Activated naive CD4-positive, alpha-beta T cell treated with anti-CD3 and anti-CD28 coated beads for 36 hours (primary cell): ENCODE measurements at places on chromosomes 6 and 20. TPM values are rescaled to one million over a fixed set of nuclear protein-coding genes. Genes with fewer than 3 reads are reported as not detected.

The MCCD1 gene
- not detected for total RNA-seq

The ARMH2 gene
- not detected for total RNA-seq

GRCh38 chr20:45965169-45966002, 6.6 kb downstream of the ZNF335 start:
- no peak overlapping the region for H3K4me3 ChIP-seq
- H3K27ac ChIP-seq, result no peak overlapping the region
- DNase-seq, result no peak
- H3K36me3 ChIP-seq, result peaks cover 20% of the 10 kb centered on the region
- H3K27me3 ChIP-seq, result no peaks in the 10 kb centered on the region

DNA sequence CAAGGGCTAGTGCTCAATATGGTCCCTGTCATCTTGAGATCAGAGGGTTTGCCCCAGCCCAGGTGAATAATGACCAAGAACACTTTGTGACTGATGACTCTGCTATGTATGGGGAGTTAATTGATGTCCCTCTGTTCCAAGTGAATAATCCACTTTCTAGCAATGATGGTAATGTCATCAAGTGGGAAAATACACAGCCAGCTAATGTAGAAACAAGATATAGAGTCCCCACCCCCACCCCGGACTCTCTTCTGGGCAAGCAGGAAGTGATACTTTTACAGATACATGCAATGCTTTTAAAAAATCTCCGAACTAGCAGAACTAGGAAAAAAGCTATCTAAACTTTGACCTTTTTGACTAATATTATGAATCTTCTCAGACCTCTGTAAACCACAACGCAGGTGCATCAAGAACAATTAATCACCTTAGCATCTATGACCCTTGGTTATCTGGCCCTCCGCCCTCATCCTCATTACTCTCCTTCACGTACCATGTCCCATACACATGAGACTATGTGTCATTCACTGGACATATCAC, 30.5 kb downstream of the CNR1 start:
- H3K4me1 ChIP-seq, result no peaks in the 10 kb centered on the region
- H3K27ac ChIP-seq, result no peak overlapping the region
- no peaks in the 10 kb centered on the region for H3K36me3 ChIP-seq
- H3K27me3 ChIP-seq, result peaks cover 11% of the 10 kb centered on the region

DNA sequence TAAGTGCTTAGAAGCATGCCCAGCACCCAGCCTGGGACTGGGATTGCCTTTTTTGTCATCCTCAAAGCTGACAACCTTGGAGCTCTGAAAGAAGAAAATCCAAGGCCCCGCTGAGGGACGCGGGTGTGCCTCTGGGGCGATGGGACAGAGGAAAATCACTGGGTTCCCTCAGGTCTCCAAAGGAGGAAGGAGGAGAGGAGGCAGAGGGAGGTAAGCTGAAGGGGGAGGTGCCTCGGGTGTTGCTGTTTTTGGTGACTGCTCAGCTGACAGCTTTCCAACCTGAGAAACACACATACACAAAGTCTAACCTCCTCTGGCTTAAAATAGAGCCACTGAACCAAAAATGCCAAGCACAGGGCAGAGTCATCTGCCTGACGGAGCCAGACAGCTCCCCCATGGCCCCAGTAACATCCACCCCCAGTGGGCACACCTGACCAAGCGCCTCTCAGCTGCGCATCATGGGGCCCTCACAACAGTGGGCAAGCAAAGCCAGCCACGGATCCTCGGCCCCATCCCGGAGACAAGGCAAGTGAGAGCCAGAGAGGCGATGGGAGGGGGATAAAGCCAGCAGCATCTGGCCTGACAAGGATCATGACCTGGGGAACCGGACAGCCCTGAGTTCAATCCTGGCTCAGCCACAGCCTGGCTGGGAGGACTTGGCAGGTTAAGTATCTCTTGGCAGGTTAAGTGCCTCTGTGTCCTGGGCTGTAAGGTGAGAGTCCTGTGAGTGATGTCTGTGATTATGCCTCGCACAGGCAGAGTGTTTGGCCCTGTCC, 3.2 kb upstream of the KCNK15 start:
- peaks cover 19% of the 10 kb centered on the region for H3K4me1 ChIP-seq
- H3K36me3 ChIP-seq, result peaks cover 2% of the 10 kb centered on the region
- peaks cover 6% of the 10 kb centered on the region for H3K27me3 ChIP-seq
- H3K4me3 ChIP-seq, result no peak overlapping the region
- DNase-seq, result no peak

- DNase-seq, result no peak
- peaks cover 2% of the 10 kb centered on the region for H3K36me3 ChIP-seq
- H3K27ac ChIP-seq, result no peak overlapping the region
- peaks cover 2% of the 10 kb centered on the region for H3K27me3 ChIP-seq
- no peak overlapping the region for H3K4me3 ChIP-seq
- peaks cover 4% of the 10 kb centered on the region for H3K4me1 ChIP-seq
Measured at GRCh38 chr6:169112483-169113320, 140.9 kb downstream of the THBS2 start.

GRCh38 chr20:54227241-54227640, 19.4 kb downstream of the PFDN4 start:
- no peak for DNase-seq
- no peak overlapping the region for H3K27ac ChIP-seq
- no peak overlapping the region for H3K4me3 ChIP-seq
- peaks cover 10% of the 10 kb centered on the region for H3K4me1 ChIP-seq
- no peaks in the 10 kb centered on the region for H3K27me3 ChIP-seq
